Right lung (tissue), 10 donors: ENCODE measurements at places on chromosomes 7 and 10. TPM values are rescaled to one million over a fixed set of nuclear protein-coding genes. Genes with fewer than 3 reads are reported as not detected.

PARD3 gene
- polyA plus RNA-seq: 53.5 TPM

SLC18A3 gene
- 0.05 TPM for polyA plus RNA-seq

DNA sequence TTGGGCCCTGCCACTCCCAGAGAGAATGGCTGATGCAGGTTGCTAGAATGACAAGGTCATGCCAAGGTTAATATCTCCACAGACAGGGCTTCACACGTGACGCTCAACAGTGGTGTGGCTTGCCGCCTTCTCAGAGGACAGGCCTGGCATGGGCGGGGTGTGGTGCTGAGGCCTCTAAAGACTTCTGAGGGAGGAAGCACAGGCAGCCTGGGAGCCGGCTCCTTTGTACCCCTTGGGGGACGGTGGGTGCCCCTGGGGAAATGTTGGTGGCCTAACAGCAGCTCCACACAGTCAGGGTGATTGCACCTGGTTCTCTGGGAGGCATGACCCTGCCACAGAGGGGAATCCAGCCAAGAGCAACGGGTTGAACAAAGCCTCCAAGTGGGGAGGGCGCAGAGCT lies 115.1 kb downstream of the PKD1L1 start:
- DNase-seq: no peak

DNA sequence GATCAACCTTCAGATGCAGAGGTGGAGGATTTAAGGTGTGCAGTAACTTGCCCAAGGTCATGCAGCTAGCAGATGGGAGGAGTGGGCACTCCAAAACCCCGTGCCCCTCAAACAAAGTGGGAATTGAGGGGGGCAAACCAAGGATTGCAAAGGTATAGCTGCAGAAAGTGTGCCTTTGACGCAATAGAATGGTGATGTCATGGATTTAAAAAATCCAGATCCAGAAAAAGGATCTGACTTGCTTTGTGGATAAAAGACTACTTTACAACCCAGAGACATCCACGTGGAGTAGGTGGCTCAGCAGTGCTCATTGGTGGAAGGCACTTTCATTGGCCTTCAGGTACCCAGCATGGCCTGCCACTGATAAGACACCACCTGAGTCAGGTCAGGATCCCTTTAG lies 15.7 kb upstream of the ADRB1 start:
- DNase-seq: no peak

- DNase-seq: no peak
These were observed 144.6 kb downstream of the NRCAM start for GRCh38 chr7:108311446-108312168.

GRCh38 chr7:94701555-94701973 lies 45.6 kb upstream of the SGCE start:
- DNase-seq: peak; percentile 59

- no peak for DNase-seq
These were observed 37.3 kb upstream of the PDZD8 start for GRCh38 chr10:117412469-117413010.

GRCh38 chr10:23294638-23295247 lies 49.9 kb downstream of the C10orf67 start:
- DNase-seq: no peak

DNA sequence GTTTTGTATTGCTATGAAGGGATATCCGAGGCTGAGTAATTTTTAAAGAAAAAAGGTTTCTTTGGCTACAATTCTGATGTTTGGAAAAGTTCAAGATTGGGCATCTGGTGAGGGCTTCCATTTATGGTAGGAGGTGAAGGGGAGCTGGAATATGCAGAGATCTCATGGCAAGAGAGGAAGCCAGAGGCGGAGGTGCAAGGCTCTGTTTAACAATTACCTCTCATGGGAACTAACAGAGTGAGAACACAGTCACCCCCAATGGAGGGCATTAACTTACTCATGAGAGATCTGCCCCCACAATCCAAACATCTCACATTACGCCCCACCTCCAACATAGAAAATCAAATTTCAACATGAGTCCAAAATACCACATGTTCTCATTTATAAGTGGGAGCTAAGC lies 62.0 kb downstream of the AKR1D1 start:
- DNase-seq: no peak

- no peak for DNase-seq
These were observed 89.8 kb upstream of the ANK3 start for GRCh38 chr10:60479305-60480020.
